ENCODE measurements at places on chromosomes 6 and 20.
A peak's percentile ranks its signal among the peaks of the same experiment; 100 is the strongest.

- DNase-seq, result no peak
Observed at GRCh38 chr6:151647976-151648639, 154.3 kb downstream of the CCDC170 start.

DNA sequence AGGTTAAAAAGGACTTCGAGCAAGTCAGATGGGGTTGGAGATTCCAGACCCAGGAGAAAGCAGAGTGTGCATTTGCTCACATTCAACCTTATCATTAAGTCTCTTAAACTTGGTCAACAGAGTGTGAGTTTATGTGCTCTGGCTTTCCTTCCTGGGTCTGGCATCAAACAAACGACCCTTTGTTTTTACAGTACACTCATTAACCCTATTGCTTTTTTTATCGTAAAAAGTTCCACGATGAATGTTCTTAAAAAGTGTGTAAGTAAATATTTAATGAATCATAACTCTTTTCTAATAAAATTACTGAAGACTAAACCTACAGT is 2.5 kb downstream of the FYN start:
- no peak for DNase-seq

DNA sequence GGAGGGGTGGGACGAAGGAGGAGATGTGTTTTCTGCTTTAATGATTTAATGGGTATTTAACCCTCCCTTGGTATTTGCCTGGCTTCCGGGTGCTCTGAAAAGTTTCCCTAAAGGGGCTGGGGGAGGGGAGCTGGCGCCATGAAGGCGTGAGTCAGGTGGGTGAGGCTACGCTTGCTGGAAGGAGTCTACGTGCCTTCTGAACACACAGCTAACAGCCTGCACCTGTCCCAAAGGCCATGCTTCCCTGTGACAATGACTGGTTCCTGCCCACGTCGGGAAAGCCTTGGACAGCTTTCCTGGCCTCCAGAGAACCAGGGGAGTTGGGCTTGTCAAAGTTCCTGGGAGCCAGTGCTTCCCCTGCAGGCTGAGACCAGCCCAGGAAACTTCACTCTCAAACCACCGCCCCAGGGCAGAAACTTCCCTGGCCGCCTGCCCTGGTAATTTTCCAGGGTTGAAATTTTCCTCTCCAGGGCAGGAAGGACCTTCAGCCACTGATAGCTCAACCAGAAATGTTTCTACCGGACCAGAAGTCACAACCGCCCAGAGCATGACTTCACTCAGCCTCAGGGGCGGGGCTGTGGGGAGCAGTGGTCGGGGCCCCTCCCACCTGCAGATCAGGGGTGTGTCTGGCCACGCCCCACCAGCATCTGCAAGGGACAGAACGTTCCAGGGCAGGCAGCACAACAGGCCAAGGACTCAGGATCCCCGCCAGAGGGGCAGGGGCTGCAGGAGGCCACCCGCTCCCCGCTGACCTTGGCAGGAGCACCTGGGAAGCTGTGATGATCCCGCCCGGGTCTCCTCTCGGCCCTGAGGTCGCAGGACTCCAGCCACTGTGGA is 18.6 kb upstream of the SLCO4A1 start:
- DNase-seq, result peak; percentile 70

DNA sequence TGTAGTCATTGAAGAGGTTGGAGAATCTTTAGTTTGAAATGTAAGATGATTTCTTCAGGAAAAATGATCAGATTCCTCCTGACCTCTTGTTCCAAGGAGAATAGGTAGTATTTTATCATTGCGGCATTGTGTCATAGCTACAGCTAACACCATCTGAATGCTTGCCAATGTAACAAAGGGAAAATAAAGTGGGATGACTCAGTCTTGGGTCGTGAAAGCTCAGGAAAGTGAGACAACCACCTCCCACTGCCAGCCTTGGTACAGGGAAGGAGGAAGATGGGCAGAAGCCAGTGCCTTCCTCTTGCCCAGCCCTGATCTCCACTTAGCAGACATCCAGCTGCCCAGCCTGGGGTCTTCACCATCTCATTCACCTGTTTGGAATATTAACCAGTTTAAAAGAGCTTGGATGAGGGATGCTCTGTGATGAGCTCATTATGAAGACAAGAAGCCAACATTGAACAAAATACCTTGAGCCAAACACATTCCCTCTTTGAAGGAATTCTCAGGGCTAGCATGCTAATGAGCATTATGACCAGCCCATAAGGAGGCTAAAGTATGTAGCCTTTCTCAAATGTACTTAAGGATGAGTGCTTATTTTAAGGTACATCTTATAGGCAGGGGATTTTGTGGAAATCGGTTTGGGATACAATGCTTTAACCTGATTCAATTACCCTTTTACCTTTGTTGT is 40.0 kb upstream of the APCDD1L start:
- DNase-seq, result no peak

- DNase-seq, result no peak
Observed at GRCh38 chr20:57559289-57559634, 1.6 kb upstream of the PCK1 start.

- DNase-seq, result no peak
Observed at GRCh38 chr6:75205776-75206575, at the start of gene COL12A1. TSS of gene COL12A1 (minus strand) at chr6:75206053. CDS start at chr6:75202792, 3,261 bp downstream.

DNA sequence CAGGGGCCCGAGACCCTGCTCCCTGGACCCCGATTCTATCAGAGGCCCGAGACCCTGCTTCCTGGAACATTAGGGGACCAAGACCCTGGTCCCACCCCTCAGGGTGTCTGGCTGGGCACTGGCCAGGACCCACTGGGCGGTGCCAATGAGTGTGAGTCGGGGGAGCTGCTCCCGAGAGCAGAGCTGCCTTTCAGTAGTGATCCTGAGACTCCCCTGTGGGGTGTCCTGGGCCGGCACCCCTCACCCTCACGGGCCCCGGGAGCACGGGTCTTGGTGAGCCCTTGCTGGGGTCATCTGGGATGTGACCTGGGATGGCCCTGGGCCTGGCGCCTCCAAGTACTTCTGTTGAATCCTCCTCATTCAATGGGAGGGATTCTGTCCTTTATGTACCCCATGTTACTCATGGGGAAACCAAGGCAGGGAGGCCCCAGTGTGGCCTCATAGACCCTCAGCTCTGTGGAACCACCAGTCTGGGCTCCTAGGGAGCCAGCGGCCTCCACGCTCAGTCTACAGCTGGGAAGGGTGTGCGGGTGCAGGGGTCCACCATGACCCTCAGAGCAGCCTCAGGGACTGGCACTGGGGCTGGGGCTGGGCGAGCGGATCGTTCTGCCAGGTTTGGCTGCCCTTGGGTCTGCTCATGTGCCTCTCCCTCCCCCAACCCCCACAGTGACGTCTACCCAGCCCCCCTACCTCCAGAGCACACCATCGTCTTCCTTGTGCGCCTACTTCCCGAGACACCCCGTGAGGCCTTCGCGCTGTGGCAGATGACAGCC is 25.6 kb downstream of the COL20A1 start:
- no peak for DNase-seq

GRCh38 chr6:41707565-41708200 is 27.7 kb downstream of the TFEB start:
- no peak for DNase-seq

DNA sequence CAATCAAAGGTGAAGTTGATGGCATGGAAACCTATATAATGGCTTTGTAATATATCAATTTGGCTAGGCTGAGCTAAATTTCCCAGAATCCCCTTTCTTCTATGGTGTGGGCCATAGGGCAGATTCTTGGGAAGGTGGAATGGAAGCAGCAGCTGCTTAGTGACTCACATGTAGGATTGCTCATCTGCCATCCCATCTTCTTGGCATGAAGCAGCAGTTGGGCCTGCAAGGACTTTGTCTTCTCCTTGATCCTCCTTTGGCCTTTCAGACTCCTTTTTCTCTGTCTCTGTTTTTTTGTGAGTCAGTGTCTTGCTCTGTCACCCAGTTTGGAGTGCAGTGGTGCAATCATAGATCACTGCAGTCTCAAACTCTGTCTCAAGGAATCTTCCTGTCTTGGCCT is 52.6 kb upstream of the CEP162 start:
- DNase-seq, result no peak

- DNase-seq, result no peak
Observed at GRCh38 chr6:56450882-56451739, 191.6 kb downstream of the DST start.

DNA sequence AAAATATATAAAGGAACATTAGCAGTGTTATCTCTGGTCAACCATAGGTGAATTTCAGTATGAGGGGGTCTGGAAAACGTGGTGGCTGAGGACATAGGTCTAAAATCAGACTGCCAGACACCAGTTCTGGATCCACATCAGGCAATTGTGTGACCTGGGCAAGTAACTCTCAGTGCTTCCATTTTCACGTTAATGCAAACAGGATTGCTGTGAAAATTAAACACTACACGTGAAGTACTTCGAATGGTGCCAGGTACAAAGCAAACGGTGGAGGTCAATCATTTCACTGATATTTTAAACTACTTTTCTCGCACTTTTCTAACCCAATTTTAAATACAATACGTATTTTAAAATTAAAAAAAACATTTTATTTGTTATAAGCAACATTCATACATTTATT is 315.7 kb downstream of the TRDN start:
- DNase-seq, result no peak

DNA sequence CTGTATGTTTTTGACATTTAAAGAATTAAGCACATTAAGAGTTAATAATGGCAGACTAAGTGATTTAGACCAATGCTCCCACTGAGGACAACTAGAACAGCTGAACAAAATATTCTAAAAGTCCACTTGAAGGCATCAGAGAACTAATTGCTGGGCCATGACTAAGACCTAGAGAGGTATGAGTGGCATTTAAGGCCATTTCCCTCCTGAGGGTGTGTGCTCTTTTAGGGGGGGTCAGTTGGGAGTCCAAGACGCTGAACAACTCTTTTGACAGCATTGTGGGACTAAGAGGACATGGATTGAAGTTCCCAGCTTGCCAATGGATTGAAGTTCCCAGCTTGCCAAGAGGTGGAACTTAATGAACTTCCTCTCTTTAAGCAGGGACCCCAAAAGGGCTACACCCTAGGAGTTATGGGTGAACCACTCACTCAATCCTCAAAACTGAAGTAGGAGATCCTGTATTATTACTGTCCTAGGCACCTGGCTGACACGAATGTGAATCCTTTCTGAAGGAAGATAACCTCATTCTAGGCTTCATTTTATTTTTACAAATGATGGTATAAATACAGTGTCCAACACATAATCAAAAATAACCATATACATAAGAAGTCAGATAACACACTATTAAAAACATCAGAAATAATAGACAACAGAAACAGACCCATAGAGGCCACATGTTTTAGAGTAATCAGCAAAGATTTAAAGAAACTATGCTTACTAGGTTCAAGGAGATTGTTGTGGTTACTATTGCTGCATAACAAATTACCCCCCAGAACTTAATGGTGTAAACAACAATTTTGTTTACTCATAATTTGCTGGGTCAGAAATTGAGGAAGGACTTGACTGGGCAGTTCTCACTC is 175.1 kb downstream of the VEGFA start:
- DNase-seq, result no peak

- no peak for DNase-seq
Observed at GRCh38 chr6:85516168-85516567, 66.3 kb downstream of the NT5E start.

DNA sequence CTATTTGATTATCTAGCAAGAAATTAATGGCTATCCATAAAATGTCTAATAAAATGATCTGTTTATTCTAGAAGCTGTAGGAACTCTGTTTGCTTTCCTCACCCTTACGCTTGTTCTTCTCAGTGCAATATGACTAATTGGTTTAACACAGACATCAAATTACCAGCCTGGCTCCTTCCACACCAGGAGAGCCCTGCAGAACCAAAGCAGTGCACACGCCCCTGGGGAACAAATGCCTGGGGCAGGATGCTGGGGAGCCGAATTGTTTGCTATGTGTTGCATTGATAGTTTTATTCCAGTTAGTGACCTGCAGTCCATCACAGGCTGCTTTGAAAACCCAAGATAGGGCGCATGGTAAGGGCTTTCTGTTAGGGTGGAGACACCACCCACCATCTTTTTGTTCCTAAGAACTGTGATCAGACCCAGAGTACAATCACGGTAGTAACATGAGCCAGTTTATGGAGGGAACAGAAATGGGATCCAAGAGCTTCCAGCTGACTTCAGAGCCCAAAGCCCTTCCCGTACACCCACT is 126.4 kb upstream of the CD93 start:
- no peak for DNase-seq

DNA sequence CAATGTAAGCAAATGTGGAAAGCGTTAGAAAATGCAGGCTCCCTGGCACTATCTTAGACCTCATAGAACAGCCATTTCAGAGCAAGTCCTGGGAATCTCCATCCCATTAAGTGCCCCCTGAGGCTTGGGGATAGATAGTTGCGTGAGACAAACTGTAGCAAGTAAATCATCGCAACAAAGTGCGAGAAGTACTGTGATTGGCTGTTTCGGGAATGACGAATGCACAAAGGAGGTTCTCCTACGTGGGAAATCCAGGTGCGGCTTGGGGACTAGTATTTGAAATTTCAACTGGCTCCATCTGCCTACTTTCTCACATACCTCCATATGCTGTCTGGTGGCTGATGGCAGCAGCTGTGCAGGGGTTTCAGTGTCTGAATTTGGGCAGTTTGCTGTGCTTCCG is 84.5 kb downstream of the PLEKHG1 start:
- no peak for DNase-seq

DNA sequence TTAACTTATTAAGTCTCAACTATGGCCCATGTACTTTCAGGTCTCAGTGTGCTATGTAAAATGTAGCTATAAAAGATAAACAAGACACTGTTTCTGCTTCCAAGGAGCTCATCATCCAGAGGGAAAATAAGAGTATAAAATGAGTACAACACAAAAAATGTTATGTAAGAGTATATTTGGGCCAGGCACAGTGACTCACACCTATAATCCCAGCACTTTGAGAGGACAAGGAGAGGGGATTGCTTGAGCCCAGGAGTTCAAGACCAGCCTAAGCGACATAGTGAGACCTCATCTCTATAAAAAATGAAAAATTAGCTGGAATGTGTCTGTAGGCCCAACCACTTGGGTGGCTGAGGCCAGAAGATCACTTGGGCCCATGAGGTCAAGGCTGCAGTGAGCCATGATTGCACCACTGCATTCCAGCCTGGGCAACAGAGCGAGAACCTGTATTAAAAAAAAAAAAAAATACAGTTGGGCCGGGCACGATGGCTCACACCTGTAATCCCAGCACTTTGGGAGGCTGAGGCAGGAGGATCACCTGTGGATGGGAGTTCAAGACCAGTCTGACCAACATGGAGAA is 124.0 kb downstream of the EDN1 start:
- no peak for DNase-seq

DNA sequence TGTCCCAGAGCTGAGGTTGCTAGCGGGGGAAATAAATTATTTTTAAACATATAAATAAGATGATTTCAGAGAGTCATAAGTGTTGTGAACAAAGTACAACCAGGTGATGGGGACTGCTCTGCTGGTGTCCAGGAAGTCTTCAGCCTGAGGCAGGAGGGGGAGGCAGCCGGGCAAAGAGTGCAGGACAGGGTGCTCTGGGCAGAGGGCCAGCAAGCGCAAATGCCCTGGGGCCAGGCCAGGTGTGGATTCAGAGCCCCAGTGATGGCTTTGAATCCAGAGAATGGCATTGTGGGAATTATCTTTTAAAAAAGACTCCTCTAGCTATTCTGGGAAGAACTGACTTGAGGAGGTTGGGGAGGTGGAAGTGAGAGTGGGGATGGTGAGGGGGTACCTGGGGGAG is 1.6 kb downstream of the CLPSL1 start:
- DNase-seq, result no peak

GRCh38 chr6:3506200-3506599 is 49.4 kb upstream of the SLC22A23 start:
- DNase-seq, result no peak
